Hepatic stellate cell (primary cell): ENCODE measurements at places on chromosomes 5 and 9.

DNA sequence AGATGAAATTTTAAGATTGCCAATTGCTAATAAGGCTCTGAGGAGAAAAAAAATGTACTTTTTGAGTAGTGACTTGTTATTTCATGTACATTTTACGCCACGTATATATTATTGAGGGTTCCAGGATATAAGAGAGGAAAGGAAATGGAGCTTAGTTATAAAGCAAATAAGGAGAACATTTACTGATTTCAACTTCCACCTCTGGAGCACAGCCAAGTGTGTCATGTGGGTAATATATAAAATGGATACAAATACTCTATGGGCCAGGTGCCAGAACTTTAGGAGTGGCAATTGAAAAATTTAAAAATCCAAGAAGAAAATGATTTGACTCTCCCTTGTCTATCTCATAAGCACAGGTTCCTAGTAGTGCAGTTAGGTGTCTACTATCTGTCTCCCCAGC lies 45.0 kb upstream of the VLDLR start:
- no peak for DNase-seq

- DNase-seq = no peak
Measured at GRCh38 chr9:109477258-109478050, 20.7 kb downstream of the PTPN3 start.

DNA sequence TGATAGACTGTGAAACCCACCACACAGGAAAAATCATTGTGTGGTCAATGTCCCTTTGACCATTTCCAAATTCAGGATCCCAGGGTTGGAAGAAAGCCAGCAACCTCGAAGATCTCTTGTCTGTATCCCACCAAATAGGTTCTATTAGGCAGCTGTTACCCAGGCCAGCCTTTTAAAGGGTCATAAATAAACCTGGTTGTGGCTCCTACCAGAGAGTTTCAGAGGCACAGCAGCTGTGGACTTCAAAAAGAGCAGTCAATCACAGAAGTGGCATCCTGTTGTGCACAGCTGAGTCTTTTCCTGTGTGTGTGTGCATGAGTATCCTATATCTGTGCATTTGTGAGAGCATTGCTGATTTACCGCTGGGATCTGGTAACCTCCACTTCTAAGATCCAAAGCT lies 23.7 kb upstream of the OR2S2 start:
- DNase-seq = no peak

DNA sequence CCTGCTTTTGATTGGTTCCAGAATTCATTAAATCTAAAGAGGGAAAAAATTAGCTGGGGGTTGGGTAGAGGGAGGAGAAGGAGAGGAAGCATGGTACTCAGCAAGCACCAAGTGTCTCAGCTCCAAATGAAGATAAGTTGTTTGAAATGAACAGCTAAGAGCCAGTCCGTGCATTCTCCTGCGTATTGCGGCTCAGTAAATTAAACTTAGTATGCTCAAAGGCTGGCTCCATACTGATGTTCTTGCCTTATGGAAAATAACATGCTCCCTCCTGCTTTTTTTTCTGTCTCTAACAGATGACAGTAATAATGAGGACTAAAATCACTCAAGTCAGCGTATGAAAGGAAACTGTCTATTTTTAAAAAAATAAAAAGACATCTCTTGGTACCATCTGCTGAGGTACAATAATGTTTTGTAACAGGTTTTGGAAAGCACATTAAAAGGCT lies 161.0 kb downstream of the SPATA31D1 start:
- DNase-seq = no peak

GRCh38 chr5:123208668-123209501 lies 119.8 kb downstream of the PRDM6 start:
- no peak for DNase-seq

DNA sequence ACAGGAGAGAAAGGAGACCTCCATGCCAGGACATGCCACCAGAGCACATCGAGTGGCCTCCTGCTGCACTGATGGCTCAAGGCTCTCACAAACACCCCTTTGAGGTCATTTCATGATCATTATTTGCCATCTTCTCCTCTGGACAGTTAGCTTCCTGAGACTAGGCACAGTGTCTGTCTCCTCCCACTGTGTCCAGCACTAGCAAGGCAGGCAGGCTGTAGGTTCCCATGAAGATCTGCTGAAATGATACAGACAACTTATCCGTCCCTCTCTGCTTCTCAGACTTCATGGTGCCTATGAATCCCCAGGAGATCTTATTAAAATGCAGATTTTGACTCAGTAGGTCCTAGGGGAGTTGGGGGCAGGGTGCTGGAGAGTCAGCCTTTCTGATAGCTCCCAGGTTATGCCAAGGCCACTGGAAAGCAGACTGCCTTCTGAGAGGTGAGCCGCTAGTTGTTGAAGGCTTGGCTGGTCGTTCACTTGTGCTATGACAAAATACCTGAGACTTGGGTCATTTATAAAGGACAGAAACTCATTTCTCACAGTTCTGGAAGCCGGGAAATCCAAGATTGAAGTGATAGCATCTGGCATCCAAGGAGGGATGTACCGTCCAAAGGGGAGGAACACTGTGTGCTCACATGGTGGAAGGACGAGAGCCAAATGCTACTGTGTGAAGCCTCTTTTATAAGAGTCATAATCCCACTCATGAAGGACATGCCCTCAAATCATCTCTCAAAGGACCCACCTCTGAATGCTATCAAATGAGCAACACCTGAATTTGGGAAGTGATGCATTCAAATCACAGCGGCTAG lies 183.4 kb downstream of the SPOCK1 start:
- no peak for DNase-seq

- DNase-seq = no peak
Measured at GRCh38 chr5:102766295-102767090, 11.4 kb downstream of the PAM start.

GRCh38 chr9:33820231-33820745 lies 3.3 kb downstream of the UBE2R2 start:
- peak; percentile 4 for DNase-seq

DNA sequence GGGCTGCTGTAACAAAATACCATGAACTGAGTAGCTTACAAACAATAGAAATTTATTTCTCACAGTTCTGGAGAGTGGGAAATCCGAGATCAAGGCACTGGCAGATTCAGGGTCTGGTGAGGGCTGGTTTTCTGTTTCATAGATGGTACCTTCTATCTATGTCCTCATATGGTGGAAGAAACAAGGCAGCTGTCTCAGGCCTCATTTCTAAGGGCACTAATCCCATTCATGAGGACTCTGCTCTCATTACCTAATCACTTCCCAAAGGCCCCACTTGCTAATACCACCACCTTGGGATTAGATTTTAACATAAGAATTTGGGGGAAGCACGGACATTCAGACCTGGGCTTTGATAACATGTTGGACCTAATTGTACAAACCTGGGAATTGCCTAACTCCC lies 13.5 kb downstream of the RFESD start:
- no peak for DNase-seq

DNA sequence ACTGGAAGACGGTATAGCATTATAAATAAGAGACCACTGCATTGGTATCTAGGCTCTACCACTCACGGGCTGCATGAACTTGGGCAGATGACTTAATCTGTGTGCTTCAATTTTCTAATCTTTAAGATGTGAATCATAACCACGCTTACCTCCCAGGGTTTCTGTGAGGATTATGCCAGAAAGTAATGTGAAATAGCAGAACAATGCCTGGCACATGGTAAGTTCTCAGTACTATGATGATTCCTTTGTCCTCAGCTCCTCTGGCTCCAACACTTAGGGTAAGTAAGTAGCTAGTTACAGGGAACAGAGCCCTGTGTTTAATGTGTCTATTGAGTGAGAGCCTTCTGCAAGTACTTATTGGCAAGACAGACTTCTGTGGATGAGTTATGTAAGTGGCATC lies 31.1 kb downstream of the POU4F3 start:
- DNase-seq = no peak

DNA sequence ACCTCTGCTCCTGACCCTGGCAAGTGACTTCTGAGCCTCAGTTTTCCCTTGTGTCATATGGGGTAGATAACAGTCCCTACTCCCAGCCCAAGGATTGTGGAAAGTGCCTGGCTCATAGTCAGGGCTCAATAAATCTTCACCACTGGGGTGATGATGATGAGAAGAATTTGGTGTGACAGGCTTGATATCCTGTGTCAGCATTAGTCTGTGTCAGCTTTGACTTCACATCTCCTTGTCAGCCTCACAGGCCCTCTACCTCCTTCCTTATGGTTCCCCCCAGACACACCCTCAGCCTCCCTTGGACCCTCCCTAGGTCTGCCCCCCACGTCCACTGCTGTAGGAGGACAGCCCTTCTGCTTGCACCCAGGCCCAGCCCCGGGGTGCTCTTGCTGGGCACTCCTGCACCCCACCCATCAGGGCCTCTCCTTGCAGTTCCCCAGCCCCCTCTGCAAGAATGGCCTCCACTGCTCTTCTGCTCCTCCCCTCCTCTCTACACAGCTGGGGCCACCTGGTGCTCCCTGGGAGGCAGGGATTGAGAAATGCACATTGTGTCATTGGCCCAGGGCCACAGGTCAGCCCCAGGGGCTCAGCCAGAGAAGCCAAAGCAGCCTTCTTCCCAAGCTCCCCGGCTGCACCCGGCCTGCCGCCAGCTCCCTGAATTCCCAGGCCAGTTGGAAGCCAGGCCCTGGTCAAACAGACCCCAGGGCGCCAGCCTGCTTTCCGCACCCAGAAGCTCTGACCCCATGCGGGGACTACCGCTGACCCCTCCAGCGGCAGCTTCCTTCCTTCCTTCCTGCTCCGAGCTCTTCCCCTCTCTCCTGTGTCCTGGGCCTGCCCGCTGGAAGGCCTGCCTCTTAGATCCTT lies 7.7 kb downstream of the FGFR4 start:
- DNase-seq = peak; percentile 70

DNA sequence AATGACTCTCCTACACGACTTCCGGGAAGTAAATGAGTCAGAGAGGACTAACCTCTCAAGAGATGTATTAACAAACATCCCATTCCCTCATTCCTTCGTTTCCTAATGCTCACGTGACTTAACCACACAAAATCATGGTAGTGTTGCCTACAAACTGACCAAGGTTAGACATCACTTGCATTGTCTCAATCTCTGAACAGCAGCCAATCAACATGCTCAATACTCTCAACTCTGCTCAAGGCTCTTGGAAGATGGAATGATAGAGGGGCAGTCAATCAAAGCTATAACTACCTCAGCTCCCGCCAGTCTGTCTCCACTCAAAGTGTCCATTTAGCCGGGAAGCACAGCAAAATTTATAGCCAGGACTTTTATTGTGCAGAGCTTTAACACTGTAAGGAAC lies 143.8 kb upstream of the PIK3R1 start:
- no peak for DNase-seq

- DNase-seq = no peak
Measured at GRCh38 chr5:61229416-61229815, 67.1 kb upstream of the SMIM15 start.

DNA sequence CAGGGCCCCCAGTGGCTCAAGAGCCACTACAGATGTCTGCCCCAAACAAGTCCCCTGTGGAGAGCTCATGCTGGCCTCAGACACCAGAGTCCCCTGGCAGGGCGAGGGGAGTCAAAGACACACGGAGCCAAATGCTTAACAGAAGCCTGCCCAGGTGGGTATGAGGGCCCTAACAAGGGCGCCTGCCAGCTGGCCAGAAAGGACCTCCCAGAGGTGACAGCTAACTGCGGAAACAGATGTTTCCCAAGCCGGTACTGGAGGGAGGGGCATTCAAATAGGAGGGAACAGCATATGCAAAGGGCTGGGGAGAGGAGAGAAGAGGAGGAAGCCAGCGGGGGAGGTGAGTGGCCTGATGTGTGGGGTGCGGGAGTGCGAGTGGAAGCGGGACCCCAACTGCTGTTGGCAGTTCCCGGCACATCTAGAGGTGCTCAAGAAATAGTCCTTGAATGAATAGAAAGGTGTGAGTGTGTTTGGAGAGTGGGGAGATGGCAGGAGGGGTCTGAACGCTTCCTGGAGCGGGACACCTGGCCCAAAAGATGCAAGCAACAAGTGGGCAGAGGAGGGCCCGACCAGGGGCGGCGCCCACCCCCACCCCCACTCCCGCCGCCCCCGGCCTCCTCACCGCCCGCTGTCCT lies 824 bp downstream of the MXD3 start:
- no peak for DNase-seq

- DNase-seq = no peak
Measured at GRCh38 chr5:120806202-120806601, 342.1 kb downstream of the PRR16 start.

- no peak for DNase-seq
Measured at GRCh38 chr5:157069949-157070348, 11.0 kb upstream of the HAVCR1 start.

- no peak for DNase-seq
Measured at GRCh38 chr5:149982505-149982904, 17.9 kb downstream of the TIGD6 start.

GRCh38 chr5:160620401-160620800 lies 198.7 kb downstream of the PTTG1 start:
- DNase-seq = no peak

GRCh38 chr9:101578378-101578777 lies 16.4 kb downstream of the PPP3R2 start:
- DNase-seq = no peak

DNA sequence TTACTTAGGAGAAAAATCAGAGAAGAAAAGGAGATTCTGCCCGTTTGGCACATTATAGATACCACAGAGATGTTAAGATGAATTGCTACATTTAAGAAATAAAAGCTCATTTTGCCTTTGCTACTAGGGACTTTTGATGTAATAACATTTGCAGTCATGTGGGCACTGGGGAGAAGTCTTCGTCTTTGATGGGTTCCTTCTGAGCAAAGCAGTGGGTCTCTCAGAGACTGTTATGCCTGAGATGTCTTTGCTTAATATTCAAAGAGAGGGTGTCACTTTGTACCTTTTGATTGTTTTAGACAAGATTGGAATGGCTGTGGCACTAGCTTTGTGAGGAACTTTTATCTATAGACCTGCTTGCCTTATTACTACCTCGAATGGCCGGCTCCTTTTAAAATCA lies 25.0 kb downstream of the SLC25A25 start:
- DNase-seq = no peak

DNA sequence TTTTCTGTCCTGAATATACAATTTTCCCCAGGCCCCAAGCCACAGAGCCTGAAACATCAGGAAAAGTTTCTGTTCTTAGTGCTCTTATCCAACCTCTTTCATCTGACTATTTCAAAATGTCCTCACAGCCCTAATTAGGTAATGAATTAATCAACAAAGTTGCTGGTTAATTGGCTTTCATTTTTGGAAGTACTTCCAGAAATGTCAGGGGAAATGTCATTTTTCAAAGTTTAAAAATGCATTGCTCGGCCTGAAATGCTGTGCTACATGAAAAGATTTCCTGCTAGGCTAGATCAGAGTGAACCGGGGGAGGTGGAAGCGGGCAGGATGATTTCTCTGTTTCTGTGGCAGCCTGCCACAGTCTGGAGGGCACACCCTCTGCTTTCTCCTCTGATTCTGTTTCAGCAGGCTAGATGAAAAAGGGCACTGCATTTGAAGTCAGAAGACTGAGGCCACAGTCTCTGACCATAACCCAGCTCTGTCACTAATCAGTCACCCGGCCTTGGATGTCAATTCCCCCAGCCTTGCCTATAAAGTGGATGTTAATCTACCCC lies 55.9 kb upstream of the BARX1 start:
- no peak for DNase-seq

- peak; percentile 66 for DNase-seq
Measured at GRCh38 chr9:99822109-99822805, 572 bp downstream of the NR4A3 start.
